ENCODE measurements at places on chromosomes 12 and 14. TPM values are rescaled to one million over a fixed set of nuclear protein-coding genes. Genes with fewer than 3 reads are reported as not detected.
A peak's percentile ranks its signal among the peaks of the same experiment; 100 is the strongest.

NRIP2 gene
- total RNA-seq: 6.8 TPM

- DNase-seq: peak; percentile 37
These were observed 49.2 kb downstream of the SSH1 start for GRCh38 chr12:108807996-108808769.

SRRM4 gene
- total RNA-seq: not detected

GLIPR1L2 gene
- 1.8 TPM for total RNA-seq

DNA sequence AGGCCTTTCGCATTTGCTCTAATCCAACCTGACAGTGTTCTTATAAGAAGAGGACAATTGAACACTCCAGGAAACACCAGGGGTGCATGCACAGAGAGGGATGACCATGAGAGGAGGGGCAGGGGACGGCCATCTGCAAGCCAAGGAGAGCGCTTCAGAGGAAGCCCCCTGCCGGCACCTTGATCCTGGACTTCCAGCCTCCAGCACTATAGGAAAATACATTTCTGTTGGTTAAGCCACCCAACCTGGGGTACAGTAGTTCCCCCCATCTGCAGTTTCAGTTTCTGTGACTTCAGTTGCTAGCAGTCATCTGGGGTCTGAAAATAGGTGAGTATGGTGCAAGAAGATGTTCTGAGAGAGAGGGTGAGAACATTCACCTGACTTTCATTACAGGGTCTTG, 64.7 kb downstream of the CLMN start:
- no peak for DNase-seq

NEUROD4 gene
- not detected for total RNA-seq

All from spleen (tissue), 13 donors.